Ureter (tissue), 1 donor: ENCODE measurements at places on chromosomes 16 and 17. TPM values are rescaled to one million over a fixed set of nuclear protein-coding genes. Genes with fewer than 3 reads are reported as not detected.

KRT33A gene
- not detected for total RNA-seq

CHP2 gene
- 7.9 TPM for total RNA-seq

MRC2 gene
- total RNA-seq: 40.0 TPM

CLEC18A gene
- 2.2 TPM for total RNA-seq

TMEM238L gene
- 12.4 TPM for total RNA-seq

DPEP3 gene
- total RNA-seq: not detected

EPX gene
- total RNA-seq: not detected

UTS2R gene
- total RNA-seq: not detected

KRT222 gene
- 3.6 TPM for total RNA-seq

ACSF3 gene
- 51.7 TPM for total RNA-seq

BTBD17 gene
- not detected for total RNA-seq

WNT9B gene
- total RNA-seq: 1.1 TPM

HOXB13 gene
- total RNA-seq: not detected

KRTAP4-5 gene
- not detected for total RNA-seq

GP2 gene
- 0.49 TPM for total RNA-seq

BEAN1 gene
- 1.6 TPM for total RNA-seq

C1QTNF8 gene
- not detected for total RNA-seq

FHOD1 gene
- 19.1 TPM for total RNA-seq

TPSG1 gene
- total RNA-seq: 1.7 TPM

APRT gene
- 152 TPM for total RNA-seq

TMEM132E gene
- total RNA-seq: 0.26 TPM

ZSCAN10 gene
- not detected for total RNA-seq

TNFRSF12A gene
- 27.7 TPM for total RNA-seq

ATP2C2 gene
- 33.2 TPM for total RNA-seq

CSH1 gene
- not detected for total RNA-seq

MYL11 gene
- total RNA-seq: 2.9 TPM

ALOX12B gene
- 0.62 TPM for total RNA-seq

ZNF423 gene
- 15.7 TPM for total RNA-seq

CACNG1 gene
- total RNA-seq: not detected

TBC1D3B gene
- 13.6 TPM for total RNA-seq

TNFRSF17 gene
- 2.2 TPM for total RNA-seq

CIBAR2 gene
- not detected for total RNA-seq

KCNJ2 gene
- total RNA-seq: 1.1 TPM

MXRA7 gene
- 129 TPM for total RNA-seq

C16orf86 gene
- total RNA-seq: 2.7 TPM

TAC4 gene
- total RNA-seq: not detected

ELOB gene
- total RNA-seq: 274 TPM

CD300A gene
- total RNA-seq: 4.3 TPM

CD300E gene
- total RNA-seq: 0.73 TPM

ARHGAP27 gene
- 100 TPM for total RNA-seq

TBC1D3E gene
- not detected for total RNA-seq

COPZ2 gene
- total RNA-seq: 29.1 TPM

CACNG5 gene
- not detected for total RNA-seq

MAPT gene
- total RNA-seq: 6.1 TPM

KIF2B gene
- not detected for total RNA-seq

TAOK2 gene
- 45.1 TPM for total RNA-seq
